OCI-LY7 (cell line): ENCODE measurements at places on chromosomes 12 and 14.

DNA sequence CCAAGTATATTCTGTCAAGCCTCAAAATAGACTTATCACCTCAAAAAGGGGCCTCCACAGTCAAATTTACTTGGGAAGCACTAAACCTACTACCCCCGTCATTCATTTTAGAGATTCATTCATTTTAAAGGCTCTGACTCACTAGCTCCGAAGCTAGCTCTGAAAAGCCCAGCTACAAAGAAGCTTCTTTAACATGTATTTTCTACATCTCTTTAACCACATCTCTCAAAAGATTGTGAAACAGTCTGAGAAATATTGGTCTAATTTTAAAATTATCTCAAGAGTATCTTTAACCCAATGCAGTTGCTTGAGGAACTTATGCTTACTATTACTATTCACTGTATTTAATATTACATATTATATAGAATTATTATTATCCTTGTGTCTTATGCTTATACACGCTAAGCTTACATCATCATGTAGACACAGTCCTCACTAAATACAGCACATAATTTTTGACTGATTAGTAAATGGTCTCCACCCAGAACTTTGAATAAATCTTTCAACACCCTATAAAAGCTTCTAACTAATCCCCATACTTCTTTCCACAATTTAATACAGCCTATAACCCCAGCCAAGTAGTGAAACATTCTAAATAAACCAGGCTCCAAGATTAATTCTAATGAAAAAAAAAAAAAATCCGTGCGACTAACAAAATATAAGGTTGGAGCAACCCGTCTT is 7.8 kb downstream of the NT5DC3 start:
- DNase-seq, result no peak

DNA sequence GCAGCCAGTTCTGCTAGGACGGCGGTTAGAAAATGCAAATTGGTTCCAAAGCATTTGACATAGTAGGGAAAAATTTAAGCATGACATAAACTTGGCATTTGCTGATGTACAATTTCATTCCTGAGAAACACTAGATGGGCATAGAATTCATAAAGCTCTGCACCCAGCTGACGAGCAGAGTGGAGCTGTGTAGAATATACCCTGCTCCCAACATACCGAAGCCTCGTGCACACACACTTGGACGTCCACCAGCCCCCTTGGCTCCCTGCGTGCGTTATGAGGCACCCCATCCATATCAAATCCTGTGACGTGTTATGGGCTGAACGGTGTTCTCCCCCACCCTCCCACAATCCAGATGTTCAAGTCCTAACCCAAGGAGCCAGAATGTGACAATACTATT is 65.4 kb downstream of the CLMN start:
- no peak for DNase-seq

DNA sequence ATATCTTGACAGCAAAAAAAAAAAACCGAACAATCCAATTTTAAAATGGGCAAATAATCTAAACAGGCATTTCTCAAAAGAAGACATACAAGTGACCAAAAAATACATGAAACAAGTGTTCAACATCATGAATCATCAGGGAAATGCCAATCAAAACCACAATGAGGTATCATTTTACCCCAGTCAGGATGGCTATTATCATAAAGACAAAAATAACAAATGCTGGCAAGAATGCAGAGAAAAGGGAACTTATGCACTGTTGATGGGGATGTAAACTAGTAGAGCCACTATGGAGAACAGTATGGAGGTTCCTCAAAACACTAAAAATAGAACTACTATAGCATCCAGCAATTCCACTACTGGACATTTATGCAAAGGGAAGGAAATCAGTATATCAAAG is 448.2 kb downstream of the RGS6 start:
- DNase-seq, result no peak

- DNase-seq, result no peak
These were observed 5.9 kb upstream of the CCDC197 start for GRCh38 chr14:93991212-93991611.

GRCh38 chr14:104220215-104221070 is 82.1 kb downstream of the KIF26A start:
- DNase-seq, result no peak

DNA sequence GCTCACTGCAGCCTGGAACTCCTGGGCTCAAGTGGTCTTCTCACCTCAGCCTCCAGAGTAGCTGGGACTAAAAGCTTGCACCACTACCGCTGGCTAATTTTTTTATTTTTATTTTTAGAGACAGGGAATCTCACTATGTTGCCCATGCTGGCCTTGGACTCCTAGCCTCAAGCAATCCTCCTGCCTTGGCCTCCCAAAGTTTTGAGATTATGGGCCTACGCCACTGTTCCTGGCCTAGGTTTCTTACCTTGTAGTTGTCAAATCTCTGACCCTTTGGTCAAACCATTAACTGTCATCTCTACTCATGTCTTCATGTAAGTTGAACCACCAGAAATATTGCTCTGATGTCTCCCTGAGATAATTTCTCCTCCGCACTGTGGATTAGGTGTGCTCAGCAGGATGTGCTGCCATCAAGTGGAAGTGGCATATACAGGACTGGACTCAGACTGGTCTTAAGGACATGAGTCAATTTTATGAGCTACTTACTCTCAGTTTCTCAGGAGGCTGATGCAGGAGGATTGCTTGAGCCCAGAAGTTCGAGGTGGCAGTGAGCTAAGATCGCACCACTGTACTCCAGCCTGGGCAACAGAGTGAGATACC is 28.5 kb downstream of the ACTR6 start:
- peak; percentile 21 for DNase-seq
